ENCODE measurements at places on chromosomes 16 and 17.

DNA sequence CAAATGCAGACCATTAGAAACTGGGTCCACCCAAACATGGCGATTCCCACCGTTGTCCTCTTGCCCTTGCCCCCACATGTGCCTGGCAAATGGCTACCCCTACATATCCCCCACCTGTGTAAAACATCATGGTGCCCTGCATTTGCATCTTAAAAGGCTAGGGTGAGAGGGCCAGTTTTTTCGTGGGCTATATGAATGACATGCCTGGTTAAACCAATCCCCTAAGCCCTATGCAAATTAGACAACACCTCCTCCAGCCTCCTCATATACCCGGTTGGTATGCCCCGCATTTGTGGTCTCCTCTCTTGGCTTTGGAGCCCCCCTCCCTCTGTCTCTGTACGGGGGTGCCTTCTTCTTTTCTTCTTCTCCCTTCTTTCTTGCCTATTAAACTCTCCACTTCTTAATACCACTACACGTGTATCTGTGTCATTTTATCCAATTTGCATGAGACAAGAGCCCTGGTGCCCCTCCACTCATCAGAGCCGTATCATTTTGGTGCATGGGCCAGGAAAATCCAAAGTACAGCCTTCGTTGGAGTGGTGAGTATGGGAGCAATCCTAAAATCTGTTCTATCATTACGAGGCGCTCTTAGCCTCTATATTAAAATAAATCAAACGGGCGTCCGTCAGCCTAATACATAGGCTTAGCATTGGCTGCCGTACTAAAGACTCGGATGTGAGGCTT lies 30.1 kb downstream of the QPRT start:
- DNase-seq, result no peak

DNA sequence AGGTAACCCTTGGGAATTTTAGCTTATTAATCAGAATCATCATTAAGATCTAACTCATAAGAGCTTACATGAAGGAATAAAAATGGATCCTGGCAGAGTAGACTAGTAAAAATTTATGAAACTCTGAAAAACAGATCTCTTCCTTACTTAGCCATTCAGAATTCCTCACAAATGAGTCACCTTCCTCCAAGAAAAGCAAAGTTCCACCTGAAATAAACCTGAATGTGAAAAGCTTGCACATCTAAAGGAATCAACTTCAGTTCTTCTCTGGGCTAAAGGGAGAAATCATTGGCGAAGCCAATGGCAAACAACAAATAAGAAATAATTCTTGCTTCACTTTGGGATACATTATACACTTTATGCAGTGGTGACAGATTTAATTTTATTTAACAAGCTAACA lies 22.7 kb downstream of the MYO1D start:
- DNase-seq, result no peak

- DNase-seq, result no peak
These were observed 49.7 kb upstream of the PMFBP1 start for GRCh38 chr16:72221630-72222024.

DNA sequence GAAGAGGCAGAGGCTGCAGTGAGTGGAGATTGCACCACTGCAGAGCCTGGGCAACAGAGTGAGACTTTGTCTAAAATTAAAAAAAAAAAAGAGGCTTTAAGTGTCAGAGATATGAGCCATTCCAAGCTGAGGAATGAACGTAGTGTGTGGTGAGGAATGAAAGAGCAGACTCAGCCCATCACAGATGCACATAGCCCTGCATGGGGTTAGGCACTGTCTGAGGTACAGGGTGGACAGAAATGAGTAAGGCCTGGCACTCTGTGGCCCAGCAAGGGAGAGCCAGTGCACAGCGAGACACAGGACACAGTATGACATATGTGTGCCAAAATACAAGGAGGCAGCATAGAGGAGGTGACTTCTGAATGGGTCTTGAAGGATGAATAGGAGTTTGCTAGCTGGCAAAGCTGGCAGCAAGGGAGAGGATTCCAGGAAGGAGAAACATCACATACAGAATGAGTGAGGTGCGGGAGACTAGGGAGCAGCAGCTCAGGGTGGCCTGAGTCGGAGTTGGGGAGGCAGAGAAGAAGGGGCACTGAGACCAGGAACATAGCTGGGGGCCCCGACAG lies 8.7 kb upstream of the ZNF469 start:
- no peak for DNase-seq

GRCh38 chr17:34254146-34254545 lies 939 bp upstream of the CCL2 start:
- DNase-seq, result no peak

GRCh38 chr17:69702078-69702477 lies 287.6 kb downstream of the MAP2K6 start:
- no peak for DNase-seq

DNA sequence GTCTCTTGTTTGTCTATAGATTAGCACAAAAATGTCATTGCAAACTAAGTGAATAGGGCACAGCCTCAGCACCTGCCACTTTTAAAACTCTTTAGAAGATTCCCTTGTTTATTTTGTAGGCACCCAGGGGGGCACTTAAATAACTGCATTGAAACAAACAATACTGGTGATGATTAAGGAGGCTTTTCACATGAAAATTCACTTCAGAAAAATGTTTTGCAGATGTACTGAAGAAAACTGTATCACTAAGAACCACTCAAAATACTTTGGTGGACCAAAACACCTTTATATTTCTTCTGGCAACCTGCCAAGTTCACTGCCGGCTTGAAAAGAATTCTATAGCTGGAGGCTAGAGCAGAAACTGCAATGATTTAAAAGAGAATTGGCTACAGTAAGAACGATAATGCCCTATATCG lies 281.5 kb downstream of the TOX3 start:
- DNase-seq, result no peak

GRCh38 chr17:75815399-75815798 lies 28.8 kb downstream of the UNC13D start:
- no peak for DNase-seq

DNA sequence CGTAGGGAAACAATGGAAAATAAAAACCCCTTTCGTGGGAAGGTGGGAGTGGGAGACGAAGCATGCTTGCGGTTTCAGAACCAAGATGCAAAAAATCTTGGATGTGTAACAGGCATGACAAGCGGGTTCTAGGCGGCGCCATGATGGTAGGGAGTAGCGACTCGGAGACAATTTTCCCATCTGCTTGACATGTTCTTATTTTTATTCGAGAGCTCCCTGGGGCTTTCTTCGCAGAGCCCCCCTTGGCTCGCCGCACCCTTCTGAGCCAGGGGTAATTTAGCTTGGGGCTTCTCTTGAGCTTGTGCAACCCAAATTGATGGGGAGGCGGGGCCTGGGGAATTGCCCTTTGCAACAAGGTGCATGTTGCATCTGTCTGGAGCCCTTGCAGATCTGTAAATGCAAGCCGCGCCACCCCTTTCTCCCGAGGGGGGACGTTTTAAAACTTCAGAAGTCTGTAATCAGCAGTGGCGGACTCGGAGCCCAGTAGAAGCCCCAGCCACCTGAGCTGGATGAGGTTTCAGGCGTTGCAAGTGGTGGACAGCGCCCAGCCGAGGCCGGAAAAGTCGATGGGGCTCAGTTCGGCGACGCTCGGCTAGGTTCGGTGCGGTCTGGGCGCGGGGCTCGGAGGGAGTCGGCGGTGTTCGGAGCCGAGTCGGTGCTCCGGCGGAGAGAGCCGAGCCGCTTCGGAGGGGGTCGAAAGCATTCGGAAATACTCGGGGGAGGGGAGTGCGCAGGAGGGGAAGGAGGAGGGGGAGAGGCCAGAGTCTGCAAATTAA lies 2.9 kb downstream of the GNAO1 start:
- DNase-seq, result peak; percentile 72

GRCh38 chr17:40553694-40554534 lies 11.4 kb downstream of the CCR7 start:
- DNase-seq, result no peak

- no peak for DNase-seq
These were observed 256.0 kb upstream of the CACNG5 start for GRCh38 chr17:66578781-66579489.

- no peak for DNase-seq
These were observed 188.7 kb upstream of the TNRC6C start for GRCh38 chr17:77769762-77770161.

DNA sequence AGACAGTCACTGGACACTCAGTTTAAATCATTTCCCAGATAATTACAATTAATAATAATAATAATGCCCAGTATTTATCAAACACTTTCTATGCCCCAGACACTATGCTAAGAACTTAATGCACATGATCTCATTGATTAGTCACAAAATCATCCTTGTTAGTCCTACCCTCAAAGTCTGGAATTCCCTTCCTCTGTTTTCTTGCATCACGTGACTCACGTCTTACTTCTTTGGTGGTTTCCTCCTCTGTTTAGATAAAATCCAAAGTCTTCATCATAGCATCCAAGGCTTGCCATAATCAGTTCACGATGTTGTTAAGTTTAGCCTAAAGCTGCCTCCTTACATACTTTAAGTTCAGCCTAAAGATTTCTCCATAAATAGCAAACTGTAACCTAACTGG lies 471.9 kb downstream of the PMP22 start:
- no peak for DNase-seq

DNA sequence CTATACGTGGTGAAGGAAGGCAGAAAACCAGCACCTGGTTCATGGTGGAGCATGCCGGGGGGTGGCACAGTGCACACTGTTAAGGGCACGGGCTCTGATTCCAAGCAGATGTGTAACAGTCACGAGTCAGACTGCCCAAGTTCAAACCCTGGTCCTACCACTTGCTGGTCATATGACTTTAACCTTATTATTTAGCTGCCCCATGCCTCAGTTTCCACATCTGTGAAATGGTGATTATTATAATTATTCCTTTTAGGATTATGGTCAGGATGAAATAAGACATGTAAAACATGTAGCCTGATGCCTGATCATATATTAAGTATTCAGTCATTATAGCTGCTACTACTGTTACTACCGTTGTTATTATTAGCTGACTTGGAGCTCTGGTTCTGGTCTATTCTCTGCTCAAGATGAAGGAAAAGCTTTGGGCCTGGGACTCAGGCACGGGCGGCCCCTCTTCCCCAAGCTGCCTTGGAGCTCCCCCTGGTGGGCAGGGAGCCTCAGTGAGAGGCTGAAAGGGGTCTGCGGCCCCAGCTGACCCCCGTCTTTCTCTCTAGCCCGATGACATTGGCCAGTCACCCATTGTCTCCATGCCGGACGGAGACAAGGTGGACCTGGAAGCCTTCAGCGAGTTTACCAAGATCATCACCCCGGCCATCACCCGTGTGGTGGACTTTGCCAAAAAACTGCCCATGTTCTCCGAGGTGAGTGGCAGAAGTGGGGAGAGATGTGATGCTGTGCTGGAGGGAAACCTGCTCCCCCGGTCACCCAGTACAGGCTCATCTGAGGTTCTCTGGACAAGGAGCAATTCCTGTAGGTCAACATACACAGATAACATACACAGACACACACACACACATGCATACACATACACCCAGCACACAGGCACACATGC lies 14.0 kb downstream of the NR1D1 start:
- DNase-seq, result peak; percentile 68

Measured in activated CD4-positive, alpha-beta T cell treated with anti-CD3 and anti-CD28 coated beads, Interleukin-2, Interleukin-6, amounts not matched to agents 100 ng/mL and 50 ng/mL, durations not matched to agents 16 hours and 8 hours (primary cell).